Stimulated activated CD8-positive, alpha-beta memory T cell treated with anti-CD3 and anti-CD28 coated beads, Interleukin-2, amount 100 ng/mL, for 1 hour (primary cell): ENCODE measurements at places on chromosomes 13 and 19.

DNA sequence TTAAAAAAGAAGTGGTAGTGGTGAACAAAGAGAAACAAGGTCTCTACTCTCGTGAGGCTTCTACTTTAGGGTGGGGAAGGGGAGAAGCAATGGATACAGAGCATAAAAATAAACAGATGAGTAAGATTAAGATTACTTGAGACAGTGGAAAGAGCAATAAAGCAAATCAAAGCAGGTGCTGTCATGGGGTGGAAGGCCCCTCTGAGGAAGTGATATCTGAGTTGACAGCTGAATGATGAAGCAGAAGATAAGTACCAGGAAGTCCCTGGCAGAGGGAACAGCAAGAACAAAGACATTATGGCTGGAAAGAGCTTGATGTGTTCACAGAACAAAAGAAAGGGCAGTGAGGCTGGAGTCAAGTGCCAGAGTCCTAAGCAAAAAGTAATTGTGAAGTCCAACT lies 221.8 kb downstream of the ENOX1 start:
- DNase-seq, result no peak

DNA sequence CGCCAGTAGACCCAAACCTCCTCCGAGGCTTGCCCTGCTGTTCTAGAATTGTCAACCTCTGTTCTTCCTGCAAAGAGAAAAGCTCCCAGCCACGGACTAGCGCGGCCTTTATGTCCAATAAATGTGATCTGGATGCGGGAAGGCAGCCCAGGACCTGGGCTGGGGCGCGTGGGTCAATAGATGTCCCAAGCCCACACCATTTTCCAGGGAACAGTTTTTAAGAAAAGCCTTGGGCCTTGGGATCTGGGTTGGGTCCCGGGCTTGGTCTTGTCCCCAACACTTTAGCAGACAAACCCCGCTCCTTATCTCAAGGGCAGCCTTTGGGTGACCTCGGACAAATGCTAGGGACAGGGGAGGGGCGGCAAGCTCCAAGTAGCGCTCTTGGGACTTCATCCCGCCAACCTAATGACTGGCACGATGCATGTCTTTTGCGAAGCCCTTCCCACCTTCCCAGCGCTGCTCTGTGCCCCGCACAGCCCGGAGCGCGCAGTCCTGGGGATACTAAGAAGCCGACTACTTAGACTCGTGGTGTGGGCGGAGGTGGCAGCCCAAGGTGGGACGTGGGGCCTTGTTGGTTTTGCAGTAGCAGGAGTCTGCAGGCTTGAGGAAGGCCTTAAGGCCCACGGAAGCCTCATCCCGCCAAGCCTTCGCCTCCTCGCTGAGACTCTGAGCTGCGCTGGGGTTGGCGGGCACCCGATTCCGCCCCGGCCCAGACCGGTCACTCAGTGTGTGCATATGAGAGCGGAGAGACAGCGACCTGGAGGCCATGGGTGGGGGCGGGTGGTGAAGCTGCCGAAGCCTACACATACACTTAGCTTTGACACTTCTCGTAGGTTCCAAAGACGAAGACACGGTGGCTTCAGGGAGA lies 10.8 kb downstream of the SOX21 start:
- DNase-seq, result no peak

DNA sequence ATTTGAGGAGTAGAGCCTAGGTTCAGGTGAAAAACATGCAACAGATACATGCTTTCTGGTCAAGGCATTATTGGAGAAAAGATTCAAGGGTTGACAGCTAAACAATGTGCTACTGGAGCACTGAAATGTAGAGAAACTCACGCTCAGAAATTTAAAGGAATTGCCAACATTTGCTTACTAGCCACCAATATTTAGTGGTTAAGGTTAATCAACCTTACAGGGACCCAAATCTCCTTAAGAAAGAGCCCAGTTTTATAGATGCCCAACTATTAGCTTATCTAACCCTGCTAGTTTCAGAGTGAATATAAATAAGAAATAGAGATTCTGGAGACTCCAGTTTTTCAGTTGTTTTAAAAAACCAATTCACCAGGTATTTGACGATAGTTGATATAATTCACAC lies 203.6 kb downstream of the DACH1 start:
- DNase-seq, result no peak

DNA sequence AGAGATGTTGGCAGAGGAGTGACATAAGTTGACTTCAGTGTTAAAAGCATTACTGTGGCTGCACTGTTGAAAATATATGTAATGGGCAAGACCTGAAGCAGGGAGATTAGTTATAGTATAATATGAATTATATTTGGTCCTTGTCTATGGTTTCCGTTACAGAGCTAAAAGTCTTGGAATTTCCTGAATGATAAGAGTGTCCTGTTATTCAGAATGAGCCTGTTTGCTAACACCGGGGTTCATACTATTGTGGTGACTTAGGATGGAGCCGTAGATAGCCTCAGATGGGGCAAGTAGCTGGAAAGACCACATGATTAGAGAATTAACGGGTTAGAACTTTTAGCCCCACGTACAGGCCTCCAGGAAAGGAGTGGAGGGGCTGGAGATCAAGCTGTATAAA lies 5.7 kb downstream of the USPL1 start:
- no peak for DNase-seq

GRCh38 chr13:112790735-112791641 lies 101.2 kb downstream of the ATP11A start:
- no peak for DNase-seq

- DNase-seq, result no peak
These were observed 6.4 kb downstream of the GARRE1 start for GRCh38 chr19:34260771-34261173.

DNA sequence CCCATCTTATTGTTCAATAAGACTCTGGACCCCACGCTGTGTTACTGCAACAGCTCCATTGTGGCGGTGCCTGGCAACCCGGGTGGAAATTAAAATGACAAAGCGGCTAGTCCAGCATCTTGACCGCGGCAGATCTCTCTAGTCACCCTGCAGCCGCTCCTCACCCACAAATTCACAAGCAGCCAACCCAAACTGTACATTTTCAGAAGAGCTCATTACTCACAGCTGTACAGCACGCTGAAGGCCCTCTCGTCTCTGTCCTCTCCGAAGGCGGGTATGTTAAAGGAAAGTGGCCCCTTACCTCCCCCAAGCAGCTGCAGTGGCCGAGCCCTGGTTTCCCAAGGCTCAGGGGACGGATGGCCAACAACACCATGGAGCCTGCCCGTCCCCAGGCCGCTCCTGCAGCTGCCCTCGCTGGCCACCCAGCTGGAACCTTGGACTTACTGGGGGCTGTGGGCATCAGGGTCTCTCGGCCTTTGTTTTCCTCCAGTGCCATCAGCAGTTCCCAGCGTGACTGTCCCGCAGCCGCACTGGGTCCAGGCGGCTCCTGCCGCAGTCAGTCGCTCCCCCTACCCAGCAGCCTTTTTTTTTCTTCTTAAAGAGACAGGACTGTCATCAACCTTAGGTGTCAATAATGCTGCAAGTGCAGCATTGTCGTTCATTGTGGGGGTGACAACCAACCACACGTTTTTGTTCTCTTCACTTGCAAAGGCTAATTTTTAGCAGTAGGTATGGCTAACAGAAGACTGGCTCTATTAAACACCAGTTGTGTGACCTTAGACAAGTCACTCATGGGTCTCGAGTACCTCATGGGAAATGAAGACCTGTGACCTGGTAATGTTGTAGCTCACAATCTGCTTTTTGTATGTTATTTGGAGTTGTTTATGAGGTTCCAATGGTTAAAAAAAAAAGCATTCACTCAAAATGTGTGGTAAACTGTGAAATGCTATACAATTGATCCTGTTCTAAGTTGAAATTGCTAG lies at the start of gene SACS:
Gene SACS, minus strand, starts transcription at position 532 of the 983 bp plus-strand sequence. CDS start 22,463 bp downstream, outside the sequence.
- no peak for DNase-seq

DNA sequence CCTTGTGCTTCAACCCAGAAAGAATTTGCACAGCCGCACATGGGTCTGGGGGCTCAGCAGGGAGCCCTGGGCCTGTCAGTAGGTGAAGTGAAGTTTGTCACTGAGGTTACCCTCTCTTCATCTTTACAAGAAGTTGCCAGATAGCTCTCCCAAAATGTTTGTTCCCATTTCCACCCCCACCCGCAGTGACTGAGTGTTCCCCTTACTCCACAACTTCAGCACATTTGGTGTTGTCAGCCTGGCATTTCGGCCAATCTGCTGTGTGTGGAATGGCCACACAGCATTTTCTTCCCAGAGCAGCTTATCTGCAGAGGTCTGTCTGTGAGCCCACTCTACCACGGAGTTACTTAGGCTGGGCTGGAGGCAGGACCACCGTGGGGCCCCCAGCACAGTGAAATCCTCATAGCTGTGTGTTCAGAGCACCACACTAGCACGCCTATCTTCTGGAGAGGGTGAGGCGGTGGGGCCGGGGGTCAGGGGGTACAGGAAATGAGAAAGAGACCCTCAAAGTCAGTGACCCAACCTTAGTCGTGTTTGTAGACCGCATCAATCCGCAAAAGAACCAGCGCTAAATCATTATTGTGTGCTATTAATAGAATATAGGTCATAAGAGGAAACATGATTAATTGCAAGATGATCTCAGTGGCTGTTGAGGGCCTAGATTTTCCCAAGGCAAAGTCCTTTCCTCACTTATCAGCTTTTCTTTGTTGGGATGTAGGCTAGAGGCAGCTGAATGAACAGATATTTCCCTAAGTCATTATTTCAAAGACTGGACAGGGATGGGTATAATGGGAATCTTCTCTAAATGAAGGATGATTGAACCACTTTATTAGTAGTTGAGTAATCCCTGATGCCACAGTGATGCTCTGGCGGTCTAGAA lies 116.0 kb downstream of the SIPA1L3 start:
- no peak for DNase-seq

GRCh38 chr13:50732712-50733111 lies 110.8 kb downstream of the DLEU7 start:
- no peak for DNase-seq

DNA sequence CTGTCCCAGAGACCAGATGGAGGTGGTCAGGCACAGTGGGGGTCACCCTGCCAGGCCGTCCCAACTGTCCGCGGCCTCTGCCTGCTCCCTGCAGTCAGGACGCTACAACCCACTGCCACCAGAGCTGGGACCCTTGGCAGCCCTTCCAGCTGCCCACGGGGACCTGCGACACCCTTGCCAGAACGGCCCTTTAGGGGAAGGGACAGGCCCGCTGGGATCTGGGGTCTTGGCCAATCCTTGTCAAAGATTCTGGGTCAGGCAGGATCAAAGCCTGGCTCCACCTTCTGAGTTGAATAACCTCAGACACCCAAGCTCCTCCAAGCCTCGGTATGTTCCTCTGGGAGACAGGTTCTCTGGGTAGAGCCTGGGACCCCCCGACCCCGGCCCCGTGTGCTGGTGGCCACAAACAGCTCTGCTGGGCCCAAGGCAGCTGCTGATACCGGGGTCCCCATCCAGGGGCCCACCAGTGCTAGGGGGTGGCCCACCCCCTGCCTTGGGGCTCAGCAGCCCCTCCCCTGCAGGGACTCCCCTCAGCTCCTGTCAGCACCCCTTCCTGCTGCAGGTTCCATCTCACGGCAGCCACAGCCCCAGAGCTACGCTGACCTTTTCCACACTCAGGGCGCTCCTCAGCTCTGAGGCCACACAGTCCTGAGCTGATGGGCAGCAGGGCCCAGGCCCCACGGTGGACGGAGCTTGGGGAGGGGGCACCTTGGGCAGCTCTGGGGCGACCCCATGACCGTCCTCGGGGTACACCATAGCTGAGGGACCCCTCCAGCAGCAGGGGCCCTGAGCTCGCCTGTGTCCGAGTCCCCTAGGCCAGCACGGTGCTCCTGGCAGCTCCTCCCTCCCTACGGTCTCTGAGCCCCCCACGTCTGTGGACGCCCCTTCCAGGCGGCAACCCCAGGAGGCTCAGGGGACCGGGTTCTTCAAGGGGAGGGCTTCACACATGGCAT lies 18.4 kb downstream of the SBNO2 start:
- no peak for DNase-seq

DNA sequence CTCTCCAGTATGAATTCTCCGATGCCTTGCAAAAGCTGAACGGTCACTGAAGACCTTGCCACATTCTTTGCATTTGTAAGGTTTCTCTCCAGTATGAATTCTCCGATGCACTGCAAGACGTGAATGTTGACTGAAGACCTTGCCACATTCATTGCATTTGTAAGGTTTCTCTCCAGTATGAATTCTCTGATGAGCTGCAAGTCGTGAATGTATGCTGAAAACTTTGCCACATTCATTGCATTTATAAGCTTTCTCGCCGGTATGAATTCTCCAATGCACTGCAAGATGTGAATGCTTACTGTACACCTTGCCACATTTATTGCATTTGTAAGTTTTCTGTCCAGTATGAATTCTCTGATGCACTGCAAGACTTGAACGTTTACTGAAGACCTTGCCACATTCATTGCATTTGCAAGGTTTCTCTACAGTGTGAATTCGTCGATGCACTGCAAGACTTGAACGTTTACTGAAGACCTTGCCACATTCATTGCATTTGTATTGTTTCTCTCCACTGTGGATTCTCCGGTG lies 20.0 kb upstream of the ZNF841 start:
- no peak for DNase-seq

DNA sequence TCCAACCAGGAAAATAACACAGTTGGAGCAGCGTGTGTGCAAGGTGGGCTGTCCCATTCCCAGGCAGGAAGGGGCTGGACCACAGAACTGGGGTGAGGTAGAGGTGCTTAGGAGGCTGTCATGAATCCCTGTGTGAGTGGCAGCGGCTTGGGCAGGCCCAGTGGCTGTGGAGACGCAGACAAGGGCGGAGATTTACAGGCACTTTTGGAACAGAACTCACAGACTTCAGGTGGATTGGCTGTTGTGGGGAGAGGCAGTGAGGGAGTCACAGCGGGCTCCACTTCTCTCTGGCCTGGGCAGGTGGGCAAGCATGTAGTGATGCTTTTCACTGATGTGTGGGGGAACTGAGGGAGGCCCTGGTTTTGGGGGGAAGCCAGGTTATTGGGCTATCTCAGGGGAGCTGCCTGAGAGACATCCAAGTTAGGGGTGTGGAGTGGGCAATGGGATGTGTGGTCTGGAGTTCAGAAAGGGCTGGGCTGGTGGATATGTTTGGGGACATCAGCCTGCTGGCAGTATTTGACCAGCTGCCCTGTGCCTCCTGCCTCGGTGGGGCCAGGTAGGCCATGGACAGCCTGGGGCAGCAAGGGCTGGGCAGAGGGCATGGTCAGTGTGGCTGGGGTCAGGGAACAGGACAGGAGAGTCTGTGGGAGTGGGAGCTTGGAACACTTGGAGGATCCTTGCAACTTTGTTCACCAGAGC lies 27.0 kb upstream of the ZNF492 start:
- DNase-seq, result no peak

DNA sequence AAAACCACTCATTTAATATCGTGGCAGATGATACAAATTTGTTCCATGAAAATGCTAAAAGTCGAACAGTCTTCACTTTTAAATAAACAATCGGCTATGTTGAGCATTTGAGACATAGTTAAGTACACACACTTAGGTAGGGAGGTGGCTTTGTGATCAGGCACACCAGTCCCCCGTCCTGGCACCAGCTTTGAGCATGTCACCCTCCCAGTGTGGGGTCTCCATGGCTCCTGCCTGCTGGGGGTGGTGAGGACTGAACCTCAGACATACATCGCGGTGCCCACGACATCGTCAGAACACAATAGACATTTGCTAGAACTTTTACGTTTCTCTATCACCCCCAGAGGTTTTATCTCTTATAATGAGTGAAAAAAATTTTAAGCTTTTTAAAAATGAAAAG lies 62.0 kb downstream of the RFX2 start:
- DNase-seq, result no peak

DNA sequence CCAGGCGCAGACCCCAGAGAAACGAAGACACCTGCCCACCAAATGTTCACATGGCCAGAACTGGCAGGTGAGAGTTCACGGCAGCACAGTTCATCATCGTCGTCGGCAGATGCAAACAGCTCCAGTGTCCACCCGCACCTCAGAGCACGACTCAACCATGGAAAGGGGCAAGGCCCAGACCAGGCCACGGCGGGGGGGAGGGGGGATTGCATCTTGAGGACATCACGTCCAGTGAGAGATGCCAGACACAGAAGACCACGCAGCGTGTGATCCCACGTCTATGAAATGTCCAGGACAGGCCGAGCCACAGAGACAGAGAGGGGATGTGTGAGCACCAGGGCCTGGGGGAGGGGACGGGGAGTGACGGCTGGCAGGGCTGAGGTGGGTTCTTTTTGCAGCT lies 7.3 kb downstream of the RNF126 start:
- no peak for DNase-seq
